ENCODE measurements at places on chromosomes 5 and 9.

GRCh38 chr5:95781101-95781583, 41.4 kb downstream of the GLRX start:
- peak; percentile 88 for DNase-seq

DNA sequence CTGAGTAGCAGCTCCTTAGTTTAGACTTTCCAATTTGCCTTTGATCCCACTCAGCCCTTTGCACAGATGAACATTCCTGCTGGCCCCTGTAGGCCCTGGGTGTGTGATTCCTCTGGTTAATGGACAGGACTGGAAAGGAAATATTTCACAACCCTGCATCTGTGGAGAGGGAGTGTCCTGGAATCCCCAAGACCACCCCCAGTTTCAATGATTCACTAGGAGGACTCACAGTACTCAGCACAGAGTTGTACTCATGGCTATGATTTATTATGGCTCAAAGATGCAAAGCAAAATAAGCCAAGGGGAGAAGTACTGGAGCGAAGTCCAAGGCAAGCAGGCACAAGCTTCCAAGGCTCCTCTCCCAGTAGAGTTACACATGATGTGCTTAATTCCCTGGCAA, 42.4 kb upstream of the TJP2 start:
- peak; percentile 75 for DNase-seq

GRCh38 chr5:132776131-132776937, 705 bp downstream of the SEPTIN8 start:
- peak; percentile 68 for DNase-seq

DNA sequence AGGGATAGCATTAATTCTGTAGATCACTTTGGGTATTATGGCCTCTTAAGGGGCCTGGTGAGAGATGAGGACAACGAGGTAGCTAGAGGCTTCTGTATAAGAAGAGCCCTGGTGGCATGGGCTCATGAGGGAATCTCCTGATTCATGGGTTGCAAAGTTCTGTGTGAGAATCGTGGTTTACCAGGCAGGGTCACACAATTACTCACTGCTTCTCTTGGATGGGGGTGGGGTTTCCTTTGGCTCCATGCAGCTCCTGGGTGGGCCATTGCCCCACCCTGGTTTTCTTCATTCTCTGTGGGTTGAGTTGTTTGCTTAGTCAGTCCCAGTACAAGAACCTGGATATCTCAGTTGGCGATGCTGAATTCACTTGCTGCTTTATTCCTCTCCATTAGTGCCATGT, 30.9 kb upstream of the TNFSF15 start:
- DNase-seq, result no peak

DNA sequence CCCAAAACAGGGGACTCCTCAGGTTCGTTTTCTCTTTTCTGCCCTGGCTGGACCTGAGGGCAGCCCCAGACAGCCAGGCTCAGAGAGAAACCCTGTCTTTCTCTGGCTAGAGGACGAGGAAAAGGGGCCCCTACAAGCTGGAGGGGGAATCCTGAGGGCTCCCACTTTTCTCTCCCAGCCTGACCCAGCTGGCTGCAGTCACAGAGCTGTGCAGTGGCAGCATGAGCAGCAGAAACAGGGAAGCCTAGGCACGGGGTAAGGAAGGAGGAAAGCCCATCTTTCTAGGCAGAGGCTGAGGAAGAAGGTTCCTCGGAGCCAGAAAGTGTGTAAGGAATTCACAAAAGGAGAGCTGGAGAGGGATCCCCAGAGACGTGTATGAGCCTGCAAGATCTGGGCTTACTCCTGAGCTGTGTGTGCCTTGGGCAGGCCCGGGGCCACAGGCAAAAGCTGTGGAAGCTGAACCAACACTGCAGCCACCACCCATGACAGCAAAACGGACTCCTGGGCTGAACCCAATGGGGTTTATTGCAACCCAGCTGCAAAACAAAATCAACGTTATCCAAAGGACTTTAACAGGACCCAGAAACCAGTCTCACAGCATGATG, 16.2 kb downstream of the CAMSAP1 start:
- no peak for DNase-seq

- no peak for DNase-seq
Observed at GRCh38 chr5:150319484-150319790, 16.7 kb upstream of the ARSI start.

DNA sequence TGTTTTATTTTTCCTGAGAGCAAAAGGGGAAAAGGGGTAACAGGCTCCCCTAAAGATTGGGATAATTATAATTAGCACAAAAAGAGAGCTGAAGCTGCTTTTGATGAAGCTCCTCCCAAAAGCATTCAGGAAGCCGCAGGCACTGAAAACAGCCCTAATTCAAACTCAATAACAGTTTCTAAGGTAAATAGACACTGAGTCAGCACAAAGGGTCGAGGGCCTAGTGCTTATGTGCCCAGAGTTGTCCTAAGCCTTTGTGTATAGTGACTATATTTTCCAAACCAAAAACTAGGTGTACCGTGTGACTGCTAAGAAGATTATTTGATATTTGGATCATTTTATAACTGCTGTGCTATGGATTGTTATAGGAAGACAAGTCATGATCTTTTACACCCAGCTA, 67.7 kb downstream of the HMHB1 start:
- no peak for DNase-seq

DNA sequence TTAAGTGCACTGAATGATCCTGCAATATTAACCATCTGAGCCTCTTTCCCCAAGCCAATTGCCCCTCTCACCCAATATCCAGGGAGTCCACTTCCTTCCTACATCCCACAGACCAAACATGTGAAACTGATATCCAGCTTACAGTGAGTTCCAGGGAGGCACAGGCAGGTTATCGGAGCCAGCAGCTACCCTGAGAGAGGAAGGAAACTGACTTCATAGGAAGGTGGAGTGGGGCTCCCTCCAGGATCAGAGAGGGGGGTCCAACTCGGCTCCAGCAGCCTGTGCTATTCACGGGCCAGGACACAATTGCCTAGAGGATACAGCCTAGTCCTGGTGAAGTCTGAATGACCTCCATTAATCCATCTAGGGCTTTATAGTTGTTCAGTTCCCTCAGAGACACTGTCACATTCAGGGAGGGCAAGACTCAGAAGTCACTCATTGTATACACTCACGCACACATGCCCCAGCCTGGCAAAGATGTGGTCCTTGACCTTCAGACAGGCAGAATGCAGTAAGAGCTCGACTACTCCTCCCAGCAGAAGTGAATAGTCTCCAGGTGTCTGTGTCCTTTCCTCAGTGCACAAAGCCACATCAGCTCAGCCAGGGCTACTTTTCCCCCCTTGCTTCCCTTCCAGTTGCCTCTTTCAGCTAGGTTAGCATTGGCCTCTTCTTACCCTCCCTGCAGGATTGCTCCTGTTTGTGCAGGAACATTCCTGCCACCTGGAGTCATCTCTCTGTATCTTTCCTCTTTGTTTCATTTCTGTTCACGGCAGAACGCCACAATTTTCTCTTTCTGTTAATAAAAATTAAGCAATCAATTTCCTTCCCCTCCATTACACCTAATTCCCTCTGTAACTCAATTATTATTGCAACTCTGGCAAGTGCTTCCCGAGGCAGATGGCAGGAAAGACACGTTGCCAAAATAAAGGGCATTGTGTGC, 501.7 kb downstream of the ARHGEF28 start:
- DNase-seq, result no peak

- DNase-seq, result no peak
Observed at GRCh38 chr9:94826044-94826443, 99.5 kb downstream of the AOPEP start.

DNA sequence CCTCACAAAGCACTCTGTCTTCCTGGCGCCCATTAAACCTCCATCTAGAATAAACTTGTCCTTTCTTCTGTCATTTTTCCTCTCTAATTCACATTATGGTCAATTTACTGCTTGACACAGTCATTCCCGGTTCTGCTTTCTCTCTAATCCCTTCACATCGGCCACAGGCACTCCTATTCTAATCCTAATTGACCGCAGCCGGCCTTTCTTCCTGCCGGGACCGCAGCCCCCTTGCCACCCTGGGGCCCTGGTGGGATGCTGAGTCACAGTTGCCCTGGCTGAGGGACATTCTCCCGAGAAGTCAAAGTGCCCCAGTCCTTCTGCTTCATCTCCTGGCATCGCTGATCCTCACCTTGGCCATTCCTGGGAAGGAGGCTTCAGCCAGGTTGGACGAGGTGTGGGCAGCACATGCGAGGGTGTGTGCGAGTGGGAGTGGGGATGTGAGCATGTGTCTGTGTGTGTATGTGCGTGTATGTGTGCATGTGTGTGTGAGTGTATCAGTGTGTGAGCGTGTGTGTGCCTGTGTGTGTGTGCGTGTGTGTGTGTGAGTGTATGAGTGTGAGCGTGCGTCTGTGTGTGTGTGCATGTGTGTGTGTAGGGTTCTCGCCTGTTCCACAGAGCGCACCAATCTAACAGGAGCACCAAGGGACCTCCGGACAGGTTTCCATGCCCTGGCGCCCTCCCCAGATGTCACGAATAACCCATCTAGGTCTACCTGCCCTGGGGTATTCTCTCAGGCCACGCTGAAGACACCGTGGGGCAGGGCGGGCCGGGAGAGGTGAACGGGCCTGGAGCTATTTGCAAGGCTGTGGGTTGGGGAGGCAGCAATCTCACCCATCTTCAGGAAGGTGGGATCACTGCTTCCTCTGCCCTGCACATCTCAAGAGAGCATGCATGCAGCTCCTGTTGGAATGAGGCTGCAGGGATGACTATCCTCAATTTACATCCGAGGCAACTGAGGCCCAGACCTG, 191.2 kb downstream of the PAX5 start:
- DNase-seq, result no peak

DNA sequence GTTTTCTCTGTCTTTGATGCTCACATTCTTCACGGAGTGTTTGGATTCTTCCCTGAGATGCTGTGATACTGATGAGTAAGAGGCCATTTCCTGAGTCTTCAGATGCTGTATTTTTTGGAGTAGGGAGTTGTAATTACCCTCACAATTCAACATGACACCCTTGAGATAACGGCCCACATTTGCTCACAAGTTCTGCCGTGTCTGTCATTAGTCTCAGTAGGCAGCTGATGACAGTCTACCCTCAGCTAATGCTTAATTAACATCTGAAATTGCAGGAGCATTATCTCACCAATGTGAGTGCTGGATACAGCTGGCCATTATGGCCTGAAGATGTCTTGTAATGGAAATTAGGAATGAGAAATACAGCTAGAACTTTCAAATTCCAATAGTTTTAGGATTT, 307.1 kb upstream of the ADCY2 start:
- DNase-seq, result no peak

GRCh38 chr5:162497455-162497854, 429.9 kb downstream of the GABRG2 start:
- no peak for DNase-seq

DNA sequence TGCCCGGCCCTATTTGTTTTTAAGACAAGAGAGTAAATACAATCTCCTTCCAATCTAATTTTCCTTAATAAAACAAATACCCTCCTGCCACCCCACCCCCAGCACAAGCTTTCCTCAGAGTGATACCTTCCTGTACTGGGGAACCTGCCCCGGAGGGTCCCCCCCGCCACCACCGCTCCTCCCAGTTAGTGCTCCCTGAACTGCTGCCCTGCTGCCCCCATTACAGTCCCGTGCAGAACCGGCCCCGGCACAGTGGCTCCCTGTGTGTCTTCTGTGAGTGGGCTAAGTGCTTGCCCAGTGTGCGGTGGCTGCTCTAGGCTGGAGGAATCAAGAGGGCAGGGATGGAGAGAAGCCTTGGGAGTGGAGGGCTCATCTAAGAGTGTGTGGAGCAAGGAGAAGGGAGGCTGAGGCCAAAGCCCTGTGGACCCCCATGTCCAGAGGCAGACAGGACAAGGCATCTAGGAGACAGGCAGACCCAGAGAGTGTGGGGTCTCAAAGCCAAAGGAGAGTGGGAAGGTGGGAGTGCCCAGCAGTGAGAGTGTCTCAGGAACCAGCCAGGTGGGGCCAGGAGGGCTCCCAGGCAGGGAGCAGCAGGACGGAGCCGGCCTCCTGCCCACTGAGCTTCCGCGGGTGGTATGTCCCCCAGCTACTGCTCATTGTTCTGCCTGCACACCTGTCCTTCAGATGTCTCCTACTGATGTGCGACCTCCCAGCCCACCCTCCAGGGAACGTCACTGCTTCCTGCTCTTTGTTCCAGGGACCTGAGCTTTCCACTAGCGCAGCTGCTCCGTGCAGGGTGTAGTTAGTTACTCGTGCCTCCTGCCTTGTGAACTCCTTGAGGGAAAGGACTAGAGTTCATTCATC, 129.0 kb downstream of the DAB2IP start:
- DNase-seq, result no peak

DNA sequence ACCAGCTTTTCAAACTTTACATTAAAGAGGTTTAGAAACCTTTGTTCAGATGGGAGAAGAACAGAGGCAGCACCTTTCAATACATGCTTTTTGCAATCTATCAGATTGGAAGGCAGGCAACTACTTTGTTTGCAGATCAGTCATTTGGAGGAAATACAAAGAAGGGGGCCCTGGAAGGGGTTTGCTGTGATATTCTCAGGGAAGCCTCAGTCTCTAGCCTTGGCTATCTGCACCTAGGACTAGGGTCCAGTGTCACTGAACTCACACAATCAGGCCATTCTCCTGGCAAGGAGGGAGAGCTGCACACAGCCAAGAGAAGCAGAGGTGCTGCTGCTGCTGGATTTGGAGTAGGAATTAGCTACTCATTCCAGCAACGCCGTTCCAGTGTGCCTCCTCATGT, 79.5 kb downstream of the CRB2 start:
- no peak for DNase-seq

DNA sequence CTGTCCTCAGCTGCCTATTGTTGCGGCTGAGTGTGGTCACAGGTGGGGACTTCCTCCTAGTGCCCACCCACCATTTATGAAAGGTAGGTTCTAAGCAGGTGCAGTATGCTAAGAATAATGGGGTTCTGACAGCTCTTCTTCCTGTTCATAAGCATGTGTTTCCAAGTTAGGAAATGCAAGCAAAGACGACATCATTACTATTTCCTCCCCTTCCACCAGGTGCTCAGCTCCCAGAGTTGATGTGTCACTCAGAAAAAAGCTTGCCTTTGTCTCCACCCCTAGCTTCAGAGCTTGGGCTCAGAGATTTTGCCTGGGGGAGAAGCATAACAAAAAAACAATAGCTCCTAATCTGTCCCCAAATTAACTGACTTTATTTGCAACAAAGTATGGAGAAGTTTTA, 1076.7 kb downstream of the NR2F1-AS1 start:
- DNase-seq, result no peak

DNA sequence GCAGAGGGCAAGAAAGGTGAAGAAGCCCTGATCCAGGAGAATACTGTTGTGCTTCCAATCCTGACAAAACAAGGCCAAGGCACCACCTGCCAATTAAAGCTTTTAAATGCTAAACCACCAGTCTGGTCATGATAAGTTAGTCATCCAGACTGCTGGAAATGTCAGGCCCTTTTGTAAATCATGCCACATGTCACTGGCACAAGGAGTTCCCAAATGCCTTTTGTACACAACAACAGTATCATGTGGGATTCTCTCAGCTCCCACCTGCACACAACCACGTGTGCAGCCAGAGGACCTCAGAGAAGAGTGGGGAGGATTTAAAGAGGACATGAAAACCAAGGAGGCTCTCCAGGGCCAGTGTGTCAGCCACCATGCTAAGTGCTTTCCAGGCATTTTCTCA, 99.3 kb downstream of the CDK5RAP2 start:
- no peak for DNase-seq

GRCh38 chr5:124397317-124397716, 349.1 kb downstream of the ZNF608 start:
- no peak for DNase-seq

GRCh38 chr9:109792951-109793546, 13.1 kb downstream of the PALM2AKAP2 start:
- DNase-seq, result no peak

Data from tibial artery (tissue), 4 donors.